NCI-H1105 treated with DMSO at 0.1 percent for 48 hours (cell line): ENCODE measurements at places on chromosomes 7 and 10.

DNA sequence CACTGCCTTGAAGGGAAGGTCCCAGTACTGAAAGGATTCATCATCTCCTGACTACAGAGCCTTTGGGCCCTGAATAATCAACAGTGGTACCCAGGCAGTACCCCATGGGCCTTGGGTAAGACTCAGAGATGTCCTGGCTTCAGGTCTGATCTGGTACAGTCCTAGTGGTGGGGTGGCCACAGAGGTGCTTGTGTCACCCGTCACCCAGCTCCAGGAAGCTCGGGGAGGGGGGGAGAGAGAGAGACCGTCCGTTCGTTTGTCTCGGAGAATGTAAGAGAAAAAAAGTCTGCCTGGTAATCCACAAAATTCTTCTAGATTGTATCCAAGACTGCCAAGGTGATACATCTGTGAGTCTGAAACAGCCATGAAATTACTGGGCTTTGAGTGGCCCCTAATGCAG lies 381.3 kb downstream of the PTPRN2 start:
- no peak for DNase-seq

GRCh38 chr7:54907981-54908380 lies 110.8 kb upstream of the EGFR start:
- DNase-seq: no peak

- DNase-seq: no peak
Observed at GRCh38 chr7:100024020-100024619, 8.7 kb downstream of the ZKSCAN1 start.

DNA sequence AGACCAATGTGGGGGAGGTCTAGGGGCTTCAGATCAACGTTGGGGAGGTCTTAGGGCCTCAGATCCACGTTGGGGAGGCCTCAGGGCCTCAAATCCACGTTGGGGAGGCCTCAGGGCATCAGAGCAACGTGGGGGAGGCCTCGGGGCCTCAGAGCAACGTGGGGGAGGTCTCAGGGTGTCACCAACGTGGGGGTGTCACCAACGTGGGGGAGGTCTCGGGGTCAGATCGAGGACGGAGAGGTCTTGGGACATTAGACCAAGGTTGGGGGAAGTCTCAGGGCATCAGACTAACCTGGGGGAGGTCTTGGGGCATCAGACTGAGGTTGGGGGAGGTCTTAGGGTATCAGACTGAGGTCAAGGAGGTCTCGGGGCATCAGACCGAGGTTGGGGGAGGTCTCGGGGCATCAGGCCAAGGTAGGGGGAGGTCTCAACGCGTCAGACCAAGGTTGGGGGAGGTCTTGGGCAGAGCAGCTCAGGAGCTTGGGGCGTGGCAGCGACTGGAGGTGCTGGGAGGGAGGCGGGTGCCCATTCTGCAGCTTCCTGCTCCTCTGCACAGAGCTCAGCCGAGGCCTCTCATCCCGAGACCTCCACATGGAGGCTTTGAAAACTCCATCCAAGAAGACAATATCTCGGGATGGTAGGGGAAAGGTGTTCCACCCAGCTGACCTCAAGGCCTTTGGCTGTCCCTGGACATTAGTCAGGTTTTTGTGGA lies 159.8 kb downstream of the WDR37 start:
- no peak for DNase-seq

- no peak for DNase-seq
Observed at GRCh38 chr7:130151591-130152492, 53.4 kb downstream of the TMEM209 start.

GRCh38 chr10:42950606-42951485 lies 126.0 kb upstream of the RET start:
- DNase-seq: no peak

GRCh38 chr10:99689461-99689860 lies 30.2 kb downstream of the ENTPD7 start:
- no peak for DNase-seq
